A549 treated with Hydrocortisone at 1 μM for 4 hours (cell line): ENCODE measurements at places on chromosomes 5 and 9. TPM values are rescaled to one million over a fixed set of nuclear protein-coding genes. Genes with fewer than 3 reads are reported as not detected.

KLHL9 gene
- total RNA-seq: 15.0 to 23.5 TPM (median 18.5 TPM) in 5 replicates

IL5 gene
- not detected in 5 replicates for total RNA-seq

ADAMTSL1 gene
- total RNA-seq: 0.03 to 0.11 TPM (median 0.07 TPM) in 5 replicates

NUP188 gene
- 38.4 to 46.2 TPM (median 40.7 TPM) in 5 replicates for total RNA-seq

SLC4A9 gene
- total RNA-seq: 0.02 TPM in 1 of 5 replicates, not detected in the others

PCDHB14 gene
- 0.06 to 0.10 TPM (median 0.08 TPM) in 5 replicates for total RNA-seq

PPP2R2B gene
- 0.03 to 0.11 TPM (median 0.06 TPM) in 5 replicates for total RNA-seq

OR1L1 gene
- not detected in 5 replicates for total RNA-seq

GARIN3 gene
- total RNA-seq: not detected in 5 replicates
